ENCODE measurements at places on chromosomes 12 and 14.

- no peak for DNase-seq
These were observed 168.1 kb upstream of the PARP11 start for GRCh38 chr12:4041187-4041885.

GRCh38 chr12:87853448-87854003, 175.7 kb downstream of the C12orf50 start:
- no peak for DNase-seq

DNA sequence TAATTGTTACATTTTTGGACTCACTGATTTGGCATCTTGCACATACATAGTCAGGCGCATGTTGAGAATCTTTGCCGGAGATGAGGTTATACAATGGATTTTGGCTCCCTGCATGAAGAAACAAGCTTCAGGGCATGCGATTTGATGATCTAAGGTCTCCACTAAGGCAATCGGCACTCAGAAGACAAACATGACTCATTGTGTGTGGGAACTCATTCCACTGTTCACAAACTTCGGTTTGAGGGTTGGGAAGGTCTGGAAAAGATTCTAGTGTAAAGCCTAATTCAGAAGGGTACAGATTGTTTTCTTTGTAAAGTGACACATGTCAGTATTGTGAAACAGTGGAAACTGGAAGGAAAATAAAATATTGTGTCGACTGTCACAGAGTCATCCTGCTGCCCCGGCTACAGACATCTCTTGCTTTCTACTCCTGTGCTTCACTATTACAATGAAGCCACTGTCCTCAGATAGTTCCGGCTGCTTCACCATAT, 192.6 kb upstream of the HMGA2 start:
- DNase-seq = peak; percentile 99

GRCh38 chr14:98877065-98877464, 394.9 kb downstream of the BCL11B start:
- DNase-seq = no peak

- peak; percentile 40 for DNase-seq
These were observed 23.7 kb upstream of the SLC2A3 start for GRCh38 chr12:7959701-7960121.

- DNase-seq = no peak
These were observed 19.5 kb upstream of the GOLGA5 start for GRCh38 chr14:92774572-92774971.

GRCh38 chr12:34291001-34291400, 268.7 kb downstream of the ALG10 start:
- no peak for DNase-seq

- DNase-seq = no peak
These were observed 156.8 kb upstream of the TMTC2 start for GRCh38 chr12:82529954-82530353.

DNA sequence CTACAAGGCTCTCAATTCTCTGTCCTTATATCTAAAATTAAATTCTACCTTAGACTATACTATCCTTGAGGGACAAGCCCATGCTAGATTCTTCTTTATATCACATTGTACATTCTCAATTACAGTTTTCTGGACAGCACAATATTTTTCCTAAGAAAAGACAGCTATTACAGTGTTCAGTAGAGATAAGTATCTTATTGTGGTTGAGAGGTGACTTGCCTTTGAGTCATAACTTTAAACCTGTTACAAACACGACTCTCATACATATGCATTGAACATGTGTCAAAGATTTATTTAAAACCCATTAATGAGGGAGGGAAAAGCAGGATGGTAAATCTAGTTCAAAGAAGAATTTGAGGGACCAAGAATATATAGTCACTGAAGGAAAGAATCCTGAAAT, 61.1 kb downstream of the TPH2 start:
- DNase-seq = no peak

- DNase-seq = no peak
These were observed 56.1 kb downstream of the SLC17A8 start for GRCh38 chr12:100413001-100413400.

DNA sequence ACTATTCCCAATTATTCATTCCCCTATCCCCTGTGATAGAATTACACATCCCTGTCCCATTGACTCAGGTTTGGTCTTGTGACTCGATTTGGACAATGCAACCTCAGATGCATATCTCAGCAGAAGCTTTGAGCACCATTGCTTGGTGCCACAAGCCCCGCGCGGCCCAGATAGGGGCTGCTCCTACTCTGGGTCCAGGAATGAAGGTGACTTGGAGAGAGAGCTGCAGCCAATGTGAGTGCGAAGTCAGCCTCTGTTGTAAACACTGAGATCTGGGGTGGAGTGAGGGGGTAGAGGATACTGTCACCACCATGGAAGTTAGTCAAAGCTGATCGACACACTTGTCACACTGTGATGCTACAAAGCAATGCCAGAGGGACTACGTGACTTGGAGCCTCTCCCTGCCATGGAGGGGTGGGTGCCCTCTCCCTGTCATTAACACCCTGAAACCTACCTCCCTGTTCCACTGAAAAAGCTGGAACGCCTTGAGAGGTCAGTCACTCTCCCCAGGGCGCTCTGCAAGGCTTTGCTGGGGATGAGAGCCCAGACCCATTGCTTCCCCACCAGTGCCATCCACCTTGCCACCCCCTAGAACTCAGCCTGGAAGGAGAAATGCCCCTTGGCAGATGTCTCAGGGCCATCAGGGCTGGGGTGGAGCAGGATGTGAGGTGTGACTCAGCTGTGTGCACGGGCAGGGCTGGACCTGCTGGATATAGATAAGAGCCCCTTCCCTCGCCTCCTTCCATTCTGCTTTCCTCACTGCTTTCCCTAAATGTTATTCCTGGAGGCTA, 6.6 kb upstream of the PLEK2 start:
- no peak for DNase-seq

DNA sequence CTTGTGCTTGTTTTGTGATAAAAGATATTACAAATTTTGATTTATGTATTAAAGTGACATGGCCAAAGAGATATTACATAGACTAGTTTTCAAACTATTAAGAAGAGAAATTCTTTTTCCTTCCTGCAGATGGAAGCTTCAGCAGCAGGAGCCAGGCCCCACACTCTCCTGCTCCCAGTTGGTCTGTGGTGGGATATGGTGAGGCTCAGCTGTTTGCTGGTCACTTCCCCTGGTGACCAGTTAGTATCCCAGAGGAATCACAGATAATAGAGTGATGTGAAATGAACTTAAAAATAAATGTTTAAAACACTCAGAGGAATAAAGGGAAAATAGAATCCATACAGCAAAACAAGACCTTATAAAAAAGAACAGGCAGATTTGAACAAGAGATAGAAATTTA, 154.7 kb downstream of the KTN1 start:
- DNase-seq = no peak

- DNase-seq = no peak
These were observed 39.5 kb downstream of the SYNE2 start for GRCh38 chr14:63892265-63892664.

DNA sequence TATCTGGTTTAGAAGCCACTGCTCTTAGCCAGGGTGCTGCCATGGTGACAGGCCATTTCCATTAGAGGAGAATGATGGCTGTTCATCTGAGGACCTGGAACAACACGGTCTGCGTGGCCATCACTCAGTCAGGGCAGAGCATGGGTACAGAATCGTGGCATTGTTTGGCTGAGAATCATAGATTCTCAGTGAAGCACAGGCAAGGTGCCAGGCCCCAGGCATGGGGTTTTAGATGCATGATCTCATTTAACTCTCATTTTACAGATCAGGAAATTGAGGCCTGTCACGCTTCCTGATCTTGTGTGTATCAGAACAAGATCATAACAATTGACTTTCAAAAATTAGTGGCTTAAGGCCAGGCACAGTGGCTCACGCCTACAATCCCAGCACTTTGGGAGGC, 26.8 kb upstream of the IRF2BPL start:
- no peak for DNase-seq

DNA sequence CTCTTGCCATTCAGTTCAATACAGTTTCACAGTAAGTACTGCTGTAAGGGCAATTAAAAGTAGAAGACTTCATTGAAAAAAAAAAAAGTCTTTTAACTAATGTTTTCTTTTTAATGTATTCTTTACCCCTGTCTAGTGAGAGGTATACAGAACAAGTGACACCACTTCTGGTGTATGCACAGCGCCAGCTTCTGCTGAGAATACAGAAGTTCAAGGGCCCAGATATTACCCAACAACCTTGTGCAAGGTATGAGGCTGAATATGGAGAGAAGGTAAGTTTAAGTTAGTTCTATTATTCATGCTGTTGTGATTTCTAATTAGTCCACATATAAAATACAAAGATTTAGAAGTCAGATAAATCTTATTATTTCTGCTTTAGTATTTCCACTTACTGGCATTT, 168.7 kb downstream of the CFAP54 start:
- no peak for DNase-seq

DNA sequence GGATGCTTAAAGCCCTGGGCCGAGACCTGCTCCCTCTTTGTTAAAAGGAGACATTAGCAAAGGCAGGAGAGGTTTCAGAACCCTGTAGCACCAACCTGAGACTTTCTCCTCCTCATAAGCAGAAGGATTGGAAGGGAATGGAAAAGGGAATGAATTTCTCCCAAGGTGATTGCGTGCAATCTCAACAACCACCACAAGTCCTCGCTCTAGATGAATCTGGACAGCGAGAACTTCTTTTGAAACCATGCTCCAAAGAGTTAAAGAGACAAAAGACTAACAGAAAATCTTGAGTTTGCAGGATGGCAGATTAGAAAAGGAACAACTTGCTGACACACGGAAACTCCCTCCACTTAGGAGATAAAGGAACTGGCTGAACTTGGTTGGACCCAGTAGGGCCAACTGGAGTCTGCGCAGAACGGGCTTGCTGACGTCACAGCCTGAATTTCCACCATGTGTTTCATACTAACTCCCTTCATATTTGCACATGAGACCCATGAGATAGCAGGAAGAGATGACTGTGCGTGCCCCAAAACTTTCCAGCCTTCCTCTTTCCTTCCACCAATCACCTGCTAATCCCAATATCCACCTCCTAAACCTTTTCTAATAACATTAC, 137.0 kb downstream of the PTPN11 start:
- no peak for DNase-seq

DNA sequence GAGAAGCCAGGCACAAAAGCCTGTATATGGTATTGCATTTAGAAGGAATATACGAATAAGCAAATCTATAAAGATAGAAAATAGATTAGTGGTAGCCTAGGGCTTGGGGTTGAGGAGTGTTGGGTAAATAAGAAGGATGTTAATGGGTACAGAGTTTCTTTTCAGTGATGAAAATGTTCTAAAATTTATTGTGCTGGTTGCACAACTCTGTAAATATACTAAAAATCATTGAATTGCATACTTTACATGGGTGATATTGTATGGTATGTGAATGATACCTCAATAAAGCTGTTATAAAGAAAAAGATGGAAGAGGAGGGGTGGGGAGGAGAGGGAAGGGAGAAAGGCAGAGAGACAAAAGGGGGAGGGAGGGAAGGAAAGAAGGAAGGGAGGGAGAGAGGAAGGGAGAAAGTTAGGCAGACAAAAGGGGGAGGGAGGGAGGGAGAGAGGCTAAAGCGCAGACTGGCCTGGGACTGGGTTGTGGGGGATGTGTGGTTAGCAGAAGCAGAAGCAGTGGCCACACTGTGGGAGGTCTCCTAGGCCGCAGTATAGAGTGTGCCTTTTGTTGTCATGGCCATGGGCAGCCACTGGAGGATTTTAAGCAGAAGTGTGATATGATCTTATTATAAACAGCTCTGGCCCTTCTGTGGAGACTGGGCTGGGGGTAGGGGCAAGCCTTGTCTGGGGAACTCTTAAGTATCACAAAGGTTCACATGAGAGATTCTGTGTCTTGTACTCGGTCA, 73.6 kb upstream of the ELK3 start:
- peak; percentile 5 for DNase-seq

DNA sequence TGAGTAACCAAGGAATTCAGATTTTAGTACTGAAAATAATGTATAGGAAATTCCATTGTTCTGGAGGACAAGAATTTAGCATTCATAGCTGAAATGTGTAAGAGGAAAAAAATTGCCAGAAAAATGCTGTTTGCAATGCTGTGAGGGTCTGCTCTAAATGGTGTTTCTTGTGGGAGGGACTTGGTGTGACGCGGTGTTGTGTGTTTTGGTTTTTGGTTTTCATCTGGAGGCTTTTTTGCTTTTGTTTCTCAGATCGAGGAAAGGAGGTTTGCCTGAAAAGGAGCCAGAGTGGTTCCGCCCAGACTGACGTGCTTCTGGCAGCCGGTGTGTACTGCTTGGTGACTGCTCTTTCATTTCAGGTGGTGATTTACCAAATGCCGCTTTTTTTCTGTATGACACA, 211.8 kb upstream of the HMGA2 start:
- peak; percentile 50 for DNase-seq

DNA sequence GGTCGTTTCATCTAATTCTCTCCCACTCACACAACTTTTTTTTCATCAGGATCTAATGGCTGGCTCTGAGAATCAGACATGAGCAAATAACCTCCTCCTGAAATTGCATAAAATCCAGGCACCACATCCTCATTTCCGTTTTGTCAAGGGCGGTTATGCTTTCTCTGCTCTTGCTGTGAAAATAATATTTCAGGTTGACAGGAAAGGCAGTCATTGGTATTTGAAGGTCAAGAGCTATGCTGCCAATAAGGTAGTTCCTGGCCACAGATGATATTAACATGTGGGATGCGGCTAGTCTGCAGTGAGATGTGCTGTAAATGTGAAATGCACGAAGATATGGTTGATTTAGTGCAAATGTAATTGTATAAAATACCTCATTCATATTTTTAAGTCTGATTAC, 870.2 kb upstream of the TMEM132C start:
- DNase-seq = peak; percentile 6

GRCh38 chr12:91947459-91947858, 198.2 kb downstream of the BTG1 start:
- DNase-seq = no peak

DNA sequence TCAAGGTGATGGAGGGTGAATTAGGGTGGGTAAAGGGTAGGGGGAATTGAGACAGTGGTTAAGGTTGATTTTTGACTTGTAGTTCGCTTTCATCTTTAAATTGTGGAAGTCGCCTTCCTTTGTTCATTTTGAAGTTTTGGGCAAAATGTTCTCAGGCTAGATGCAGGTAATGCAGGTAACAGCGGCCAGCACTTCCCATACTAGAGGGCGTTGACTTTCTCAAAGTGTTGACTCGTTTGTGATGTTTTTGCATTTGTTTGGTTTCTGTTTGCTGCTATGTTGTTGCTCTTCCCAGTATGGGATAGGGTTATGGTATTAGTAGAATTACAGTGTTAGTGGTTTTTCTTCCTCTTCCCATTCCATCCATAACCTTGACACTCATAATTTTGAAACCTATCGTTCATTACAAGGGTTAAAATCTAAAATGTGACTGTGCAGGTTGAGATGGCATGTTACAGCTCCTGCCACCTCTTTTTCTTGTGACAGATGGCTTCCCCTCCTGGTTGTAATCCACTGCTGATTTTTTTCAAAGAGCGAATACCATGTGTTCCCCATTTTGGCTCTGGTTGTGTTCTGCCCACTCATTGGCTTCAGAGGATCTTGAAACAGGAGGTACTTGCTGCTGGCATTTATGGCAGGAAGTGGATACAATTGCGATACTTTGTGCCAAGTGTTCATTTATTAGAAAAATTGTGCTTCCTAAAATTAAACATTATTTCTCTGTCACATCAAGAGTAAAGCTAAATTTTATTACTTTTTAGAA, 57.1 kb downstream of the ERC1 start:
- no peak for DNase-seq

GRCh38 chr12:42481368-42481767, 108.2 kb downstream of the PRICKLE1 start:
- DNase-seq = no peak
